ENCODE measurements at places on chromosomes 7 and 10.

GRCh38 chr7:22404421-22405023 is 47.6 kb upstream of the RAPGEF5 start:
- no peak for DNase-seq

DNA sequence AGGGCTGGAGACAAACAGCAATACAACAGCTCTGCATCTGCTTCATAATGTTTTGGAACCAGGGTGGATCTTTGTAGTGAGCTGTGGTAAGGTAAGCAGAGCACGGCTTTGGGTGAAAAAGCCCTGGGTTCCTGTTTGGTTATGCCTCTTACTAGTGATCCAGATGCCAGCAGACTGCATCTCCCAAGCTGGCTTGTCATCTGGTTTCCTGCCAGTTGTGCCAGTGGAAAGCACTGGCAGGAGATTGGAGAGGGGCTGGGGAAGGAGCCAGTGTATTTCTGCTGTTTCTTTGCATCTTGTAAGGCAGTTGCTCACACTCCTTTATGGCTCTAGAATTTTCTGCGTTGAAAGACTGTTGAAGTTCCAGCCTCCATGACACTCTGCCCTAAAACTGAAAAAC is 137.6 kb downstream of the TSPAN12 start:
- no peak for DNase-seq

DNA sequence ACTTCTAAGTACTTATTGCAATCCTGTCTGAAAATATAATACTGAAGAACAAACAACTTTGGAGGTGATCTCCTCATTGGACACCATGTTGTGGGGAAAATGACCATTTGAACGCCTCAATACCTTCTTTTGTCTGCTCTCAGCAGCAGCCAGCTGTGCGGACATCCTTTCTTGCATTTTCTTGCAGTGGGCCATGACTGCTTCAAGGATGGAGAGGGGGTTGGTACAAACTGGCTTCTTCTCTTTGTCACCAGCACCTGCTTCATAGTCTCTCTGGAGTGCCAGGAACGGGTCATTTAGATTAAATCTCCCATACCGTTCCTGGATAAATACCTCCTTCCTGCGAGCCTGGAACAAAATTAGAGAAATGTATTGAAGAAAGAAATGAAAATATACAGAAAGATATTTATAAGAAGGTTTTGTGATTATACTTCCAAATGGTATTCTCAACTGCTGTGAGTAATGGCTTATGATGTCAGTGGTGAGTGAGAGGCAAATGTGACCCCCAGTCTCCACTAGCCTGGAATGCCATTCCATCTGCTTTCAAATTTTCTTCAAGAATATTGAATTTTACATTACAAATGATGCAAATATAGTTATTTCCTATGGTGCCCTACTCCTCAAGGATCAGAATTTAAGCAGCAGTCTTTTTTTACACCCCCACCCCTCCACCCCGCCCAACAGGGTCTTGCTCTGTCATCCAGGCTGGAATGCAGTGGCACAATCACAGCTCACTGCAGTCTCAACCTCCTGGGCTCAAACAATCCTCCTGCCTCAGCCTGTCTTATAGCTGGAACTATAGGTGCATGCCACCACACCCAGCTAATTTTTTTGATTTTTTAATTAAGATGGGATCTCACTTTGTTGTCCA is 62.4 kb downstream of the CTTNBP2 start:
- DNase-seq, result no peak

- no peak for DNase-seq
Measured at GRCh38 chr7:80485721-80486120, 26.1 kb downstream of the GNAT3 start.

GRCh38 chr7:8143151-8143874 is 118.7 kb downstream of the ICA1 start:
- DNase-seq, result no peak

DNA sequence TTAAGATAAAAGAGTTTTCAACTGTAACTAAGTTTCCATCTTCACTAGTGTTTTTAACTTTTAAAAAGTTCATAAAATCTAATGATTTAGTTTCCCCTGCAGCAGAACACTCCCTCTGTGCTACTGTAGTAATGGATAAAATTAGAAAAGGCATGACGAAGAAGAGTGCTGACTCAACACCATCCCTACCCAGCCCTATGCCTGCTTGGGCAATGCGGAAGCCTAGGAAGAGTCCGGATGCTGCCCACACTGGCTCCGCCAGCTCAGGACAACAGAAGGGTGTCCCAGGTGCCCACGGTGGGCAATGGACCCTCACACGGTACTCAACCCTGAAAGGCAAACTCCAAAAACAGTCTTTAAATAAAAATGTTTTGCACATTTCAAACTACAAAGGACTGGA is 118.2 kb downstream of the LARP4B start:
- DNase-seq, result no peak

DNA sequence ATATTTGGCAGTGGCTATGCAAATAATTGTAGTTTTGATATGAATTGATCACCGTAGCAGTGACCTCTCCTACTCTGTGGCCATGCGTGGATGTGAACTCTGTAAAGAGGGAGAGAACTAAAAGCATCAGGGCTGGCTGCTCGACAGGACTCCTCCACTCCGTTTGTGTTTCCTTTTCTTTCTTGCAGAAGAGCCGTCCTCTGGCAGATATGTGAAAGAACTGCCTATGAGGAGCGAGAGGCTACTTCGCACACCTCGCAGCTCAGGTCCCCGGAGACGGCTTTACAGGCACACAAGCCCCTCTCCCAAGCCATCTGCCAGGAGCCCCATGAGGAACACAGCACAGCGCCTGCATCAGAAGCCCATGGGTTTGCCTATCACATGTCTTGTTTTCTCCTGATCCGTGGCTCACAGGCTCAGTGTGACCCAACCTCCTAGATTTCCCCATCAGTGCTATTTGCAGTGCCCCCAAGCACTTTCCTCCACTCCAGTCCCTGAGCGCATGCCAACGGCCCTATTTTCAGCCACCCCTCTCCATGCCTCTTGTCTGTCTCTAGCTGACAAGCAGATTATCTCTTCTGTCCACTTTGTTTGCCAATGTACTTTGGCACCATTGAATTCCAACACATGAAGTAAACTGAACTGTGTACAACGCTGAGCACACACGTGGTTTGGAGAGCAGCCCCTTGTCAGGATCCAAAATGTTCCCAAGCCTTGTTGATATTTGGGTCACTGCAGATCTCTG is 164.3 kb upstream of the AKR1E2 start:
- peak; percentile 68 for DNase-seq

DNA sequence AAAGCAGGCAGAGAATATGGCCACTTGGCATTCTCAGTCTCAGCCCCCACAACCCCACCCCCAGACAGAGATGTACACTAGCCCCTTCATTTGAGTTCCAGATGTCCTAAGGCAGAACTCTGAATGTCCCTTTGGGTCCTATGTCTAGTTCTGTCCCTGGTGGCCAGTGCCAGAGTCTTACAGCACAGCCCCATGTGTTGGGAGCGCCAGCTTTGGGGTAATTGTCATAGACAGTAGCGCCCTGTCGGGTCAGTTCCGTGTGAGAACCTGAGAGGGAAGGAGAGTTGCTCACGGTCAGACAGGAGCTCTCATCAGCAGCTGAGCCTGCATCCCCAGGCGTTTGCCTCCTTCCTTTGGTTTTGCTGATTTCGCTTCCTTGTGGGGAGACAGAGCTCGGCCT is 94.9 kb upstream of the INSYN2A start:
- no peak for DNase-seq

- DNase-seq, result no peak
Measured at GRCh38 chr7:156956727-156957126, 7.2 kb downstream of the NOM1 start.

DNA sequence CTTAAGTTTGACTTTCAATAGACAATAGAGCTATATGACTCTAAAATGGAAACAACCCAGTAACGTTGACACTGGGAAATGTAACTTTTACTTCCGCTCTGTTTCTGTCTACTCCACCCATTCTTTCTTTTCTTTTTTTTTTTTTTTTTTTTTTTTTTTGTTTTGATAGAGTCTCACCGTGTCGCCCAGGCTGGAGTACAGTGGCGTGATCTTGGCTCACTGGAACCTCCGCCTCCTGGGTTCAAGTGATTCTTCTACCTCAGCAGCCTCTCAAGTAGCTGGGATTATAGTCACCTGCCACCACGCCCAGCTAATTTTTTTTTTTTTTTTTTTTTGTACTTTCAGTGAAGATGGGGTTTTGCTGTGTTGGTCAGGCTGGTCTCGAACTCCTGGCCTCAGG is 13.9 kb downstream of the PRSS2 start:
- DNase-seq, result no peak

DNA sequence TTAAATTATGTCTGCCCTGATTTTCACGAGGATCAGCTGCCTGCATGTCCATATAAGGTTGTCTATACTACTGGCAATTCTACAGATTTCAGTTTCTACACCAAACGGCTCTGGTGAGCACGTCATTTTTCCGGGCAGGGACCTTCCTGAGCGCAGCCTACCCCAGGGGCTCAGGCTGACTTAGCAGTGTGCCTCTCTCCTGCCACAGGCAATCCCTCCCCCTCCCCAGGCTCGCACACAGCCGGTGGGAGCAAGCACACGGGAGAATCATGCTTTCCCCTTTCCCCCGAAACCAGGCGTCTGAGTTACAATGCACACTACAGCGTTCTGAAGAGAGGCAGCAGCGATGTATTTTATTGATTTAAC is 1.7 kb downstream of the KLF6 start:
- DNase-seq, result peak; percentile 84

GRCh38 chr10:96642973-96643372 is 56.2 kb upstream of the TM9SF3 start:
- peak; percentile 21 for DNase-seq

- no peak for DNase-seq
Measured at GRCh38 chr10:87552248-87552929, 47.7 kb downstream of the MINPP1 start.

DNA sequence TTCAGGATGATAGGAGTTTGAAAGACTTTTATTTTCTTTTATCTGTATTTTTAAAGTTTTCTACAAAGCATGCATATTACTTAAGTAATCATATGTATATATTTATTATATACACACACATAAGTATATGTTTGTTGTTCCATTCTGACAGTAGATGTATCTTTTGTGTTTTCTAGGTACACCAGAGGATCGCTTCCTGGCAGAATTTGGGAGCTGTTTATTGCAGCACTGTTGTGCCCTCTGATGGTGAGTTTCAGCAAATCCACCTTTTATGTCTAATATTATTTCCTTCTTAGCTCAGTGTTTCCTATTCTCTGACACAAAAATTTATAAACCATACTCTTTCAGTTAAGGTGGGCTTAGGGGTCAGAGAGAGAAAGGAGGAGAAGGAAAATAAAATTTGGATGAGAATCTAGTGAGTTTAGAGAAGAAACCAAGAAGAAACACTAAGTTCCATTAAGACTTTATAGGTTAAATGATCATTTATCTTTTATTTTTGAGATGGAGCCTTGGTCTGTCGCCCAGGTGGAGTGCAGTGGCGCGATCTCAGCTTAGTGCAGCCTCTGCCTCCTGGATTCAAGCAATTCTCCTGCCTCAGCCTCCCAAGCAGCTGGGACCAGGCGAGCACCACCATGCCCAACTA is 59.2 kb upstream of the OIT3 start:
- peak; percentile 88 for DNase-seq

DNA sequence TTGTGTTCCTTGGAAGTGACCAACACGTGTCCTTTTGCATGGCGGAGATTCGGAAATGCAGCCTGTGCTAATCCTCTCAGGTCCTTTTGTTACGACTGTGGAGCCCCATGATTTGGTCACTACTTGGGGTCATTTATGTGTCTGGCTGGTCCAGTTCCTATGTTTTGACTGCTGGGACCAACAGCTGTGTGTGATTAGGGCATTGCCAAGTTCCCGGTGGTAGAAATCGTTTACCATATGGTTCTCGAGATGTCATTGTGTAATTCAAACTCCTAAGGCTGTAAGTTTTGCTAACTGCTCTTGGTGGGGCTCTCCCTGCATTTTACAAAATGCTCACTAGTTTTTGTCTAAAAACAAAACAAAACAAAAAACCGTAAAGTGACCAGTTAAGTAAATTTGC is 62.0 kb downstream of the CCNY start:
- DNase-seq, result peak; percentile 48

DNA sequence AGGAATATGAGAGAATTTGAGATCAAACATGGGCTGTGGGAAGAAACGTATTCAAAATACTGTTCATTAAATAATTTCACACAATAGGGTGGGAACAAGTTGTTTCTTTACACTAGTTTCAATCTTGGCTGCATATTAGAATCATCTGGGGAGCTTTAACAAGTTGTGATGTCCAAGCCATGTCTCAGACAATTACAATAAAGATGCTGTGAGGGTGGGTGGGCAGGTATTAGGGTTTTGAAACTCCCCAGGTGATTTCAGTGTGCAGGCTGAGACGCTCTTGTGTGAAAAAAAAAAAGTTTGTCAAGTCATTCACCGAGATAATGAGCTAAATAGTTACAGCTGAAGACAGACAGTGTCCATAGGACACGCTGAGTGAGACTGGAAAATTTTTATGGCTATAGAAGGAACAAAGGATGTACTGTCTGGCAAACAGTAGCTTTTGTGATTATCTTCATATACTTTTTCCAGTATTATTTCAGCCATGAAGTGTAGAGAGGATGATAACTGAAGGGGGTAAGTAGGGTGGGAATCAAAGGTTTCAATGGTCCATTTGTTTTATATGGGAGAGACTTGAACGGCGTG is 12.6 kb upstream of the LAMB4 start:
- no peak for DNase-seq

DNA sequence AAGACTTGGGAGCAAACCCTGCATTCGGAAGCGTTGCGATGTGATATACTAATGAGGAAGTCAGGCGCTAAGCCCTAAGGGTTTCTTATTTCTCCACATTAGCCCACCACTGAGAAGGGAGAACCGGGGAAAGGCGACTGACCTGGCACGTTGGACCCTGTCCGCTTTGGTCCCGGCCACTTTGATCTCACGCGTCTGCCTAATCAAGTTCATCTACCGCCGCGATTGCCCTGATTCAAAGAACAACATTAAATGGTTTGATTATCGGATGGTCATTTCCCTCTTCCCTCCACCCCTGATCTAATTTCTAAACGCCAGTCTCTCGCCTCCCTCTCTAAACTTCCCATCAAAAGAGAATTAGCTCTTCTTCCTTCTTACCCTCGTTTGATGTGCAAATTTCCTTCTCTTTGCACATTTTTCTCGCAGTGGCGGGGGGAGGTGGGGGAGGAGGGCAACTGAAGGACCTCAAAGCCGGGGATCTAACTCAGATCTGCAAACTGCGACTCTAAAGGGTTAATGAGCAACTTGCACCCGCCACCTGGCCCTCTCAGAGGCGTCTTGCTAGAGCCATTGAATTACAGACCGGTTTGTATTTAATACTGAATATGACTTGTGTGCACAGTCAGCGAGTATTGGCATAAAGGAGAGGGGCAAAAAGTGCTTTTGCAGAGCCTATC is 687 bp upstream of the DKK1 start:
- DNase-seq, result no peak

DNA sequence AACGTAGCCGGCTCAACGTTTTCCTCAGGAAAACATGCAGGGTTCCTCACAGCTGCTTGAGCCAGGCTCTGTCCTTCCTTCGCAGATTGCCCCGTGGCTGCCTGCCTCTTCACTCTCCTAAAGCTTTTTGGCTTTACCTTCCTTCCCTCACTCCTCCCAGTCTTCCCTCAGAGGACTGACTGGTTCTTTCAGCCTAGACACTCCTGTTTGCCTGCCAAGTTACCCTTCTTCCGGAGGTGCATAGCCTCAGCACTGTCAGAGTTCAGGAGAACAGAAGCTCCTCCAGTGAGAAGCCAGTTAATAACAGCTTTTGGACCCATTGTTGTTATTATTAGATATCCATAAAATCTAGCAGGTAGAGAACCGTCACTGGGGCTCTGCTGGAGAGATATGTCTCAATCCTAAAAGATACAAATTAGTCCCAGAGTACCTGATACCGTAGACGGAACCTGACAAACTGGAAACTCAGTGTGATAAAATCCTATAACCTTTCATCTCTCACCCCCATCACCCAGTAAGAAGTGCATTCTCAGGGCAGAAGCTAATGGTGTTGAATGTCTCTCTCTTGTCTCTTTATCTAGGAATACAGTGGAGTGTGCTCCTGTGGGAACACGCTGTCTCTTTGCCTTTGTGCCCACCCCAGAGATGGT is 79.6 kb downstream of the SND1 start:
- DNase-seq, result no peak
